AG08395 (cell line): ENCODE measurements at places on chromosomes 11 and 22.

DNA sequence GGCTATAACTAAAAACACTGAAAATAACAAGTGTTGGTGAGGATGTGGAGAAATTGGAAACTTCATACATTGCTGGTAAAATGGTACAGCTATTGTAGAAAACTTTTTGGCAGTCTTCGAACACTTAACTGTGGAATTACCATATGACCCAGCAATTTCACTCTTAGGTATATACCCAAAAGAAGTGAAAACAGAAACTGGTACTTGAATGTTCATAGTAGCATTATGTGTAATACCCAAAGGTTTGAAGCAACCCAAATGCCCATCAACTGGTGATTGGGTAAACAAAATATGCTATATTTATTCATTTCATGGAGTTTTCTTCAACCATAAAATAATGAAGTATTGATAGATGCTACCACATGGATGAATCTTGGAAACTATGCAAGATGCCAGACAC is 40.8 kb upstream of the FTH1 start:
- no peak for DNase-seq

GRCh38 chr11:3799873-3800272 is 2.5 kb upstream of the NUP98 start:
- no peak for DNase-seq

DNA sequence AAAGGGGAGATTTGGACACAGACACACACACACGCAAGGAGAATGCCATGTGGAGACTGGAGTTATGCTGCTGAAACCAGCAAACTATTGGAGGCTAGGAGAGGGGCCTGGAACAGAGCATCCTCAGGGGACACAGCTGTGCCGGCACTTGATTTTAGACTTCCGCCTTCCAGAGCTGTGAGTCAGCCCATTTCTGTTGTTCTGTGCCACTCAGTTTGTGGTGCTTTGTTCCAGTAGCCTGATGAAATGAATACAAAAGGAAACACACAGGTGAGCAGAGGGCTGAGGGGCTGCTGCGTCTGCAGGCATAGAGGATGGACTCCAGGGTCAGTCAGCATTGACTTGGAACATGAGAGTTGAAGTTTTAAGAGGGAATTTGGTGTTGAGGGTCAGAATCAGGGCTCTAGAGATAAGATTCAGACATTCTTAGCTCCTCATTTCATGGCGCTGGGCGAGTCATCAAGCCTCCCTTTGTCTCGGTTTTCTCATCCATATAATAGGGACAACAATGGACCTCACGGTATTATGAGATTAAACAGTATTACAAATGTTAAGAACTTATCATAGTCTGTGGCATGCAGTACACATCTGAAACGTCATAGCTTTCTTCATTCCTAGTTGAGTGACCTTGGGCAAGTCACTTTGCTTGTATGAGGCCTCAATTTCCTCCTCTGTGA is 191.0 kb downstream of the MIAT start:
- no peak for DNase-seq

- no peak for DNase-seq
These were observed 48.2 kb downstream of the SGSM3 start for GRCh38 chr22:40418366-40419201.

DNA sequence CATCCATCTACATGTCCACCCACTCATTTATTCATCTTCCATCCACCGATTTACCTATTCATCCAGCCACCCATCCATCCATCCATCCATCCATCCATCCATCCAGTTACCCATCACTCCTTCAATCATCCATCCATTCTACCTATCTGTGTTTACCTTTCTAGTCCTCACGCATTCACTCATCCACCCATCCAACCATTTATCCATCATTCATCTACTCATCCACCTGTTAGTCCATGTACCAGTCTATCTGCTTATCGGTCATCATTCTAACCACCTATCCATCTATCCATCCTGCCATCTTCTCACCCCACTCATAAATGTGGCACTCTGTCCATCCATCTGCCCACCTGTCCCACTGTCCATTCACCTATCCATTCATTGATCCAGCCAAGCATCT is 21.9 kb upstream of the MYEOV start:
- no peak for DNase-seq

GRCh38 chr22:32607086-32607485 is 132.5 kb downstream of the FBXO7 start:
- no peak for DNase-seq

DNA sequence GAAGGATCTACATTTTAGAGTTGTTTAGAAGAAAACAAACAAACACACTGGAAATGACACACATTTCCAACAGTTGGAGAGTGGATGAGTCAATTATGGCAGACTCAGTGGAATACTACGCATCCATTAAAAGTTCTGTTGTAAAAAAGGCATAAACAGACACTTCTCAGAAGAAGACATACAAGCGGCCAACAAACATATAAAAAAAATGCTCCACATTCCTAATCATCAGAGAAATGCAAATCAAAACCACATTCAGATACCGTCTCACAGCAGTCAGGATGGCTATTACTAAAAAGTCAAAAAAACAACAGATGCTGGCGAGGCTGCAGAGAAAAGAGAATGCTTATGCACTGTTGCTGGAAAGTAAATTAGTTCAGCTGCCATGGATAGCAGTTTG is 298.2 kb downstream of the DDX10 start:
- DNase-seq = no peak

DNA sequence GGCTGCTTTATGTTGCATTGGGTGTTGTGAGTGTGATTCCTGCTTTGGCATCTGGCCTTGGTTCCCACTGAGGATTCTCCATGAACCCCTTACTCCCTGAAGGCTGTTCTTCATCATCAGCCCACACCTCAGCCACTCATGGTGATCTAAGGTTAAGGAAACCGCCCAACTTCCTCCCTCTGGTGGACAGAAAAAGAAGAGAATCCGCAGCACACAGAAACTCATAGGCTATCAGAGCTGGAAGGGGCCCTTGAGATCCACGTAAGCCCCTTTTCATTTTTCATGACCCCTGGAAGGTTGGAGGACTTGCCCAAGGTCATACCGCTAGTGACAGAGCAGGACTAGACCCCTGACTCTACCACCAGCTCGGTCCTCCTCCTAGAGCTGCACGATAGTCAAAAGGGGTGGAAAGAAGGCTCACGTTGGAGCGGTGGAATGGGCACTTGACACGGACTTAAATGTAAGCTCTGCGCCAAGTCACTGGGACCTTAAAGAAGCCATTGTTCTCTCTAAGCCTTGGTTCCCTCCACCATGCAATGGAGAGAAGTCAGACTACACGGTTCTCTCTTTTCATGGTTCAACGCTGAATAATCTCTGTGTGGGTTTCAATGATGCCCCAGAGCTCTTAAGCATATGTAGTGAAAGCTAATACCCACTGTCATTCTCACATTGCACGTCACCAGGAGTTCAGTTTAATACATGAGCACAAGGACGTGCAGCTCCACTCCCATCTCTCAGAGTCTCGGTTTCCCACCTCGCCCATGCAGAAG is 83.6 kb upstream of the CRTAM start:
- DNase-seq = no peak

DNA sequence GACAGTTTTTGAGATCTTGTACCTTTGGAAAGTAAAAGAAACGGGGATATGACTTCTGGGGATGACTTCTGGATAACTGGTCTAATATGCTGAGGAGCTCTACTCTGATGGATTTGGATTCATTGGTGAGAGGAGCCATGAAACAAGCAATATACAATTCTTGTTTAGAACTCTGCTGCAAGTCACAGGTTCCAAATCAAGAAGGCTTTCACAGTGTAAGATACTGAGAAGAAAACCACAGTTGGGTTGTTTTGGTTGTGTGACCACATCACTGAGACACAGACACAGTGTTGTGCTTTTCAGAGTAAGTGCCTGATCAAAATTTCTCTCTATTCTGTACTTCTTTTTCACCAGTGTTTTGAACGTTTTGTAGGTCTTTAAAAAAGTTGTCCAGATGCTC is 13.1 kb upstream of the UCP2 start:
- DNase-seq = no peak

DNA sequence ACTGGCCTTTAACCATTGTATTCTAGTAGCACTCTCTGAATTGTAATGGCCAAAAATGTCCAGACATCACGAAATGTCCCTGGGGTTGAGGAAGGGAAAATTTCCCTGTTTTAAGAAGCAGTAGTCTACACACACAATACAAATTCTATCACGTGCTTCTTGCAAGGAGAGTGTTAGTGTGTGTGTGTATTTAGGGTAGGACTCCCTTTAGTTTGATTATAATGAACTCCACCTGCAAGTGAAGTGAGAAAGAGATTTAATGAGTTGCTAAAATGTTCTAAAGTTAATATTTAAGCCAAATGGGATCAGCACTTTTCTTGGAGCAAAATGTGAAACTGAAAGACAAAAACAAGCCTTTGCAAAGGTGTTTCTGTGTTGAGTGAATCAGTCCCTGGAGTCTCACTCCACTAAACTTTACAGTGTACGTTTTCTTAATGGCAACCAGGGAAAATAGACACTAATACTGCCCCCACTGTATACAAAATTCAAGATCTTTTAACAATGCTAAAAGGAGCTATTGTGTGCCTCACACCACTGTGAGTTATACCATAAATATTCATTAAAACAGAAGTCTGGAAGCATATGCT is 590.3 kb upstream of the TENM4 start:
- DNase-seq = no peak

DNA sequence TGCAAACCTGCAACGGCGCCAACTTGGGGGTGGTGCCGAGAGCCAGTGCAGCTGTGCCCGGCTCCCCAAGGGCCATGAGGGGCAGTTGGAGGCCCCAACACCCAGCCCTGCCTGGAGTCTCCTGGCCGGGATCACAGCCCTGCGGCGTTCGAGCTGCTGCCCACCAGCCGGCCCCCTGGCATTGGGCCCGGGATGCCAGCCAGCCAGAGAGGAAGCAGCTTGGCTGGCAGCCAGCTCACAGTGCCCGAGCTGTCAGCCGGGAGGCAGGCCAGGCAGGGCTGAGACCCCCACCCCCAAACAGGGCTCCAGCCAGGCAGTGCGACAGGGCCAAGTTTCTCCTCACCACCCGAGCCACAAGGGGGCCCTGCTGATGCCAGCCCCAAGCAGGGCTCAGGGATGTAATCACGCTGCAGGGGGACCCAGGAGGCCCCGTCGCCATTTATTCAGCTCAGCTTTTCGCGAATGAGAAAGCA is 26.0 kb upstream of the TCF20 start:
- no peak for DNase-seq

- DNase-seq = no peak
These were observed 381.2 kb downstream of the MN1 start for GRCh38 chr22:27420195-27420816.

GRCh38 chr11:7353100-7353499 is 101.4 kb downstream of the SYT9 start:
- peak; percentile 45 for DNase-seq

GRCh38 chr11:114076921-114077331 is 17.4 kb downstream of the ZBTB16 start:
- DNase-seq = no peak

GRCh38 chr11:2522631-2523255 is 77.9 kb downstream of the KCNQ1 start:
- DNase-seq = no peak

- DNase-seq = no peak
These were observed 679 bp upstream of the SSH3 start for GRCh38 chr11:67302571-67303131.

GRCh38 chr11:122100756-122101080 is 15.3 kb downstream of the BLID start:
- DNase-seq = no peak

- no peak for DNase-seq
These were observed 79.5 kb upstream of the SLC25A18 start for GRCh38 chr22:17483688-17484372.

DNA sequence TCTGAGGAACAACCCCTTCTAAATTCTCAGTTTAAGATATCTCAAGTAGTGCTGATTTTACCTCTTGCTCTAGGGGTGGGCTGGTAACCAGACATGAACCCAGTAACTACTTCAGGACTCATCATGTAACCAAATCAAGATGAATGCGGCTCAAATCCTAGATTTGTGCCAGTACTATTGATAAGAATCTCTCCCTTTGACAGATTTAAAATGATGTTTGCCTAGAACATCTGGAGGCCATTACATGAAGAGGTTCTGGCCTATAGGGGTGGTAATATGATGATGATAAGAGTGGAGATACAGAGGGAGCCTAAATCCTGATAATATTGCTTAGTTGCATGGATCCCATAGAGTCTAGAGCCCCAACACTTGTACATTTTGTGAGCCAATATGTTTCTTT is 672.6 kb upstream of the ANO5 start:
- DNase-seq = no peak

DNA sequence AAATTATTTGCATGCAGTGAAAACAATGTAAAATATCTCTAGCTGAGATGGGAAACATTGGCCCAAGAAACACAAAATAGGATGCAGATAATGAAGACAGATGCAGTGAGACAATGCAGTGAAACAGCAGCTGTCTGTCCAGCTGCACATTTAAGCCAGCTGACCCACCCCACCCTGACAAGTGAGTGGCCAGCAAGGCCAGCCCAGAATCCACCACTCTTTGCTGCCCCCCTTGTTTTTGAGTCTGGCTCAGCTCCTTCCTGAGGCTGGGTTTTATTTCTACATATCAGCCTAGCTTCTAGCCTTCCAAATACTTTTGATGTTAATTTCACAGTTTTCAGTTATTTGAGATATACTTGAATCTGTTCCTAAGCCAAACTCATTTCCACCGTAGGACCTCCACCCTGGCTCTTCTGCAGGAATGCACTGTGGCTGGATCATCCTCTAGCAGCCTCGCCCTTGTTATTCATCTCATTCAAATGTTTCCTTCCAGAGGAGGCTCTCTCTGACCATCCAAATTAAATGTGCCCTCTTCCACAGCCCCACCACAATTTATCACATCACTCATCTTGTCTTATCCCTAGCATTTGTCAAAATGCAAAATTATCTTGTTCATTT is 154.1 kb upstream of the POU2AF2 start:
- no peak for DNase-seq

GRCh38 chr22:20595461-20595860 is 88.1 kb downstream of the MED15 start:
- DNase-seq = no peak

DNA sequence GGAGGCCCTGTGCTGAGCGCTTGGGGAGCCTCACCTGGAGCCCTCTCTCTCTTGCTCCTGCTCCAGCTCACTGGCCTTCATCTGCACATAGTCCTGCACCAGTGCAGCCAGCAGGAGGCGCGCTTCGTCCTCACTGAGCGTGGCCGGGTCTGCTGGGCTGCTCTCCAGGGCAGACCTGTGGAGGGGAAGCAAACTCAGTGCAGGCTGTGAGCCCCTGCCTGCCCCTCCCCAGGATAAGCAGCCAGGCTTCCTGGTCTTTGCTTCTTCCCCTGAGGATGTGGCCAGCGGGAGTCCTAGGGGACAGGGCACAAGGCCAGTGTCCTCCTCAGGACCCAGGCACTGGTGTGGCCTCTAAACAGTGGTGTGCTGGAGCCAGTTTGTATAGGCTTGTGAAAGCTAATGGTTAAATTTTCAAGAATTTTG is 2.2 kb downstream of the CALCA start:
- DNase-seq = no peak

GRCh38 chr11:19173004-19173689 is 28.6 kb downstream of the CSRP3 start:
- no peak for DNase-seq

DNA sequence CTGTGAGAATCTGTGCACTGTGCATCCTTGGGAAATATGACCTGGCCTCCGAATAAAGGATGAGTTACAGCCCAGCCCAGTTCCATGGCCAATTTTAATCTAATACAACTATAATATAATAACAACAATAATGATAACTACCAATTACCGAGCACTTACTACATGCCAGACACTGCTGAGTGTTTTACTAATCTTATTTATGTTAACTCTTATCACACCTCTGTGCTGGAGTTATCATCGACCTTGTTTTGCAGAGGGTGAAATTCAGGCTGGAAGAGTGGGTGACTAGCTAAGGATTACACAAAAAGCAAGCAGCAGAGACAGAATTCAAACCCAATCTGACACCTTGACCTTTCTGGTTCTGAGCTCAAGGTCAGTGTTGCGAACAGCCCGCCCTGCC is 83.9 kb downstream of the GALNT18 start:
- no peak for DNase-seq
